Stimulated activated CD8-positive, alpha-beta memory T cell treated with anti-CD3 and anti-CD28 coated beads, Interleukin-7, amount 100 ng/mL, for 1 hour (primary cell): ENCODE measurements at places on chromosomes 1 and 21.

DNA sequence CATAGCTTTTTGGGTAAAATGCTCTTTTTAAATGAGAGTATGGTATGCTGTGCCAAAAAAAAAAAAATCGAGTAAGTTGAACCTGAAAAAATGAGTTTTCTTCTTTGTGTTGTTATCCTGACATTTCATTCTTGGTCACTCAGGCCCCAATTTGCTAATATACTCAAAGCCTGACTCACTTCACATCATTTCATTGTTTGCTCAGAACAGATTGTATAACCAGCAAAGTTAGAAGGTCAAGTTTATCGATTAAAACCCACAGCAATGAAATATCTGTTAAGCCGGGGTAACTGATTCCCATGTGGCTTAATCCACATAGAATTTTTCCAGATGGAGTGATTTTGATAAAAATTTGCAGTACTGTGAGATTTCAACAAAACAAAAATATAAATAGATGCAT is 363.7 kb downstream of the NEGR1 start:
- DNase-seq: no peak

- peak; percentile 93 for DNase-seq
Observed at GRCh38 chr1:155001675-155002463, 733 bp upstream of the ZBTB7B start.

GRCh38 chr1:101408212-101409042 is 171.6 kb downstream of the S1PR1 start:
- no peak for DNase-seq

- DNase-seq: no peak
Observed at GRCh38 chr1:37890378-37891014, 31.1 kb upstream of the MTF1 start.
